Endothelial cell (in vitro differentiated cells): ENCODE measurements at places on chromosomes 12 and 14. TPM values are rescaled to one million over a fixed set of nuclear protein-coding genes. Genes with fewer than 3 reads are reported as not detected.

GRCh38 chr12:12716151-12716792 lies 896 bp upstream of the CDKN1B start:
- DNase-seq: no peak

- no peak for DNase-seq
Measured at GRCh38 chr12:47359310-47360092, 279.7 kb upstream of the AMIGO2 start.

DNA sequence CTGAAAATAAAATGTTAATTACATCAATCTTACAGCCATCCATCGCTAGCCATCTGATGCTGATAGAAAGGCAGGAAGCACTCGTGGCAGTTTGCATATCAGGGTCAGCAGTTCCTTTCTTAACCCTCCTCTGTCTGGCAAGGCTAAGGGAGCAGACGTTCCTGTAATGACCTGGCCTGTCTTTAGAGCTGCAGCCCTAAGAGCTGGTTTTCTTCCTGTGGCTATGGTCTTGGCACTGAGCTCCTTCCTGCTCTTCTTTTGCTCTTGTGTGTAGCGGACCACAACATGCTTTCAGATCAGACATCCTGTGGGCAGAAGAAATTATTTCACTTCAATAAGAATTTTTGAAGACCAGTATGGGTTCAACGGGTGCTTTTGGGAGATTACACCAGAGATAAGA lies 170.4 kb downstream of the DAD1 start:
- DNase-seq: no peak

TMEM119 gene
- 0.36 TPM for total RNA-seq

DNA sequence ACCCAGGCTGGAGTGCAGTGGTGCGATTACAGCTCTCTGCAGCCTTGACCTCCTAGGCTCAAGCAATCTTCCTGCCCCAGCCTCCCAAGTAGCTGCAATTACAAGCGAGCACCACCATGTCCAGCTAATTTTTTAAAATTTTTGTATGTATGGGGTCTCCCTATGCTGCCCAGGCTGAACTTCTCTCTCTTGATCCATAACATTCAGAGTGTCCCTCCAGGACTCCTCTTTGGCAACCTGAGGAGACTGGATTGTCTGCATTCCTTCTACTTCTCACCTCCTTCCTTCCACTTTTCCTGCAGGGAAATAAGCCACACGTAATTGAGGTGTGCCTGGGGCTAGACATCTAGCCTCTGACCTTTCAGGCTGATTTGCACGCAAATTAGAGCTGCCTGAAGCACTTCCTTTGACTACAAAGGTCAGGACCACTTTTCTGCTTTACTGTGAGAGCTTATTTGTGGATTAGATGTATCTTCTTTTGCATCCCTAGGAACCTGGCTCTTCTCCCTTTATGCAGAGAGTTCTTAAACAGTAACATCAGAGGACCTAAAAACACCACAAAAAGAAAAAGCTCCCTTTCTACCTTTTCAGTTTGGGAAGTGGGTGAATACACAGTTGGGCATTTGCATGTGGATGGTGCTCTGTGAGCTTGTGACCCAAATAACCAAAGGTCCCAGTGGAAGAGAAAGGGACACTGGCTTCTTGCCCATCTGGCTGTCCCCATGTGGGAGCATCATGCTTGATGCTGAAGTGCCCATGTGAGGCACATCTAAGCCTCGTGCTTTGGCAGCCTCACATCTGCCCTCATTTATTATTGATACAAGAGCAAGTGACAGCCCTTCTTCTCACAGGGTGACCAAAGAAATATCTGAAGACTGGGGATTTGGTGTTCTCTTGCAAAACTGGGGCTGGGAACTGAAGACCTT lies 33.5 kb downstream of the PYGL start:
- no peak for DNase-seq
